ENCODE measurements at places on chromosomes 5 and 9.

DNA sequence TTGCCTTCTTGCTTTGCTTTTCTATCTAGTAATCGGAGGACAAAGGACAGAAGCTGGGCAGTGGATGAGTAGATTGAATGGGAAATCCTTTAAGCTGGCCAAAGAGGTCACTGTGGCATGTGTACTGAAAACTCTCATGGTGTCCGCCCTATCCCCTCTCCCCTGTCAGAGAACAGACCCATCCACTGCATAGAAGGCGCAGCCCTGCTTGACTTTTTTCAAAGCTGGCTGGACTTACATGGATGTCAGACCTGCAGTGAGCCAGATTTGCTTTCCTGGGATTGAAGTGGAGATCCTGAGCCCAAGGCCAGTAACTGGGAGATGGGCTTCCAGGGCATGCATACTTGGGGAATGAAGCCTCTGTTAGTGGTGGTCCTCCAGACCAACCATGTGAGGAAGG, 329.5 kb downstream of the TRPM3 start:
- DNase-seq, result no peak

DNA sequence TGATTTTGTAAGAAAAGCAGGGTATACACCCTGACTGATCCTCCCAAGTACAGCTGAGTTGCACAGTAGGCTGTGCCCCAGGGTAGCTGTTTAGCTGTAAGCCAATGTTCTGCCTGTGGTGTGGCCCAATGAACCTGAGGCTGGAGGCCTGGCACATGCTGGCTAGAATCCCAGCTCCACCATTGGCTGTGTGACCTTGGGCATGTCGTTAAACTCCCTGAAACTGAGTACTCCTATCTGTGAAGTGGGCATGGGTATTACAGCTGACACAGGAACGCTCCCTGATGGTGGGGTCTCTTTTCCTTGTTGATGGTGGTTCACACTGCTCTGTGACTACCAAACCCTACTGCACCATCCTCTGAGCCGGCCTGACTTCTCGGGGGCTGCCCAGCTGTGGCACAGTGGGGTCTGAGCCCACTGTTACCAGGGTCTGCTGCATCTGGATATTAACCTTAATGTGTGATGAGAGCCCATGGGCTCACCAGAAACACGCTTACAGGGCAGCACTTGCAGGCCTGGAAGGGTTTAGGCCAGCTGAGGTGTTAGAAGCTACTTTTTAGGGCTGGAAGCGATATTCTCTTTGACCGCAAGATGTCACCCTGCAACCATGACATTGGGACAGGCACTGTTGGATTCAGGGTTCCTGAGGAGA, 7.0 kb upstream of the GADD45G start:
- DNase-seq, result no peak

- no peak for DNase-seq
Observed at GRCh38 chr5:78974601-78975000, 10.5 kb downstream of the ARSB start.

DNA sequence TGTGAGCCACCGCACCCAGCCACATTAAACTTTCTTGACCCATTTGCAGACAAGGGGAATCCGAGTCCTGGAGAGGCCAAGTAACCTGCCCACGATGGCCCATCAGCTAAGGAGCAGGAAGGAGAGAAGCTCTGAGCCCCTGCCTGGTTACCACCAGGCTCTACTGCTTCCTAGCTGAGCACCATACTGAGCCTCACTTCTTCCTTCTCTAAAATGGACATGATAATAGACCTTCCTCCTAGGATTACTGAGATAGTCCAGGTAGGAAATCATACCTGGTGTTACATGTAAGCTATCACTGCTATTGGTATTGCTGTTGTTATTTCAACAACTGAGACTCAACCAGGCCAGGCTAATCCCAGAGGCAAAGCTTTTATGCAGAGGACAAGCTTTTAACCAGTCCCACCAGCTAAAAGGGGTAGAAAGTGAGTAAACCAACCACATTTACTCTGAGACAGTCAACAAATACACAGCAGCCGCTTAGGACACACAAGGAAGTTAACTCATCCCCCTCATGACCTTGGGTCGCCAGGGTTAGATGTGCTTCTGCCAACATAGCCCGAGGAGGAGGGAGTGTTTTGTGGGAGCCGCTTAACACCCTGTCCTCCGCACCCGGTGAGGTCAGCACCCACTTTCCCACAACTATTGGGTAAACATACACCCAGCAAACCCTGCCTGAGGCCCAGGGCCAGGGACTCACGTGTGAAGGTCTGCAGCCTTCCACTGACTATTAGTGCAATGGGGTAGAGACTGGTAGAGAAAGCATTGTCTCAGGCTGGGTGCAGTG, 20.6 kb upstream of the PTGES start:
- DNase-seq, result no peak

- DNase-seq, result no peak
Observed at GRCh38 chr5:71586052-71586940, 844 bp upstream of the MCCC2 start.

GRCh38 chr9:77751341-77752091, 103.4 kb upstream of the GNA14 start:
- DNase-seq, result no peak

DNA sequence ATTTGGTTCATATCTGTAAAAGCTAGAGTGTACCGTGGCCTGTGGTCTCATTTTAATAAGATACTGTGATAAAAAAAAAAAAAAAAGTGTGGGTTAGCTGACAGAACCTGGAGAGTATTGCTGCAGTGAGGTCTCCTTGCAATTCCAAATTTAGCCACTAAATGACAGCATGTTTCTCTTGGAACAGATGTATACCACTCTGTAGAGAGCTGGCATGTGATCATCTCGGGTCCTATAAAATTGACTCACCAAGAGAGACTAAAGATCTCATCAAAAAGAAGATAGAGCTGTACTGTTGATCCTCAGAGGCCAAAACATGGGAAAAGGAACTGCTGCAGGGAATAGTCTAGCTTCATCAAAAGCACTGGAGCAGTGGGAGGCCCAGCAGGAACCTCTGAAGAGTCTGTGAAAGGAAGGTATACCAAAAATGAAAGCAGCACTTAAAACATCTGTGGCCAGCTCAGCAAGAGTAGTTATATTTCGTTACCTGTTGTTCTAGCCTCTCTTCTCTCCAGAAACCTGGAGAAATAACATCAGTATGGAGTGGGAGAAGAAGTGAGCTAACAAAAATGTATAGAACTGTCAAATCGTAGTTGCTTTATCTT, 826.8 kb downstream of the EFNA5 start:
- DNase-seq, result no peak

DNA sequence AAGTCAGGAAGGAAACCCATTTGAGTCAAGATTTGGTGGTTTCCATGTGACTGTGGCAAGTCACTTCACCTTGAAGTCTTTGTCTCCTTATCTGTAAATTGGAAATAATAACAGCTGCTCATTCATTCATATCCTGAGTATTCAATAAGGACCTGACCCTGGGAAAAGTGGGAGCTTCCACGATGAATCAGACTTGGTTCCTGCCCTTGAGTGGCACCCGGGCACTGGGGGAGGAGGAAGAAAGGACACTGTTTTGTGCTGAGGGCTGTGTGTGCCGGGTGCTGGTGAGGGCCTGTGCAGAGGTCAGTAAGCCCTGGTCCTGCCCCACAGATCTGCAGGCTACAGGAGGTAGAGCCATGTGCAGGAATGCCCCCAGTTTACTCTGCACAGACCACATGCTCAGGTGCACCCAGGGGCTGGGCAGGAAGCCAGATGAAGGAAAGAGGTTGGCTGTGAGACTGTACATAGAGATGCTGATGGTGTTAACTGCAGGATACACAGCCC, 6.8 kb downstream of the NDST1 start:
- DNase-seq, result no peak

GRCh38 chr5:74130155-74130897, 504.3 kb downstream of the ARHGEF28 start:
- no peak for DNase-seq

GRCh38 chr9:13920557-13920956, 393.4 kb downstream of the NFIB start:
- DNase-seq, result no peak

DNA sequence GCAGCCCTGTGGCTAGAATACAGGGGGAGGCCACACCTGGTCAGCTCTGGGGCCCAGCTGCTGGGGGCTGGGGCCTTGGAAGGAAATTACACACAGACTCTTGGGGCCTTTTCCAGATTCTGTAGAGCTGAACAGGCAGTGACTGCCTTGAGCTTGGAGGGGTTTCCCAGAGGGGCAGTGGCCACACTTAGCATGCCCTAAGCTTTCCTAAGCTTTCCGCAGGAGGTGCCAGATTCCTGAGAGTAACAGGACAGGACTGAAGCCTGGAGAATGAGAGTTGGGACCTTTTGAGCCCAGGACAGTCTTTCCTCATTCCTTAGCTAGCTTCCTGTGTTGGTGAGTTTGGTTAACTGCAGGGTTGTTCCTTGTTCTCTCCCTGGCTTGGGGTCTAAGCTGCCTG, 1.4 kb downstream of the TBC1D13 start:
- no peak for DNase-seq

DNA sequence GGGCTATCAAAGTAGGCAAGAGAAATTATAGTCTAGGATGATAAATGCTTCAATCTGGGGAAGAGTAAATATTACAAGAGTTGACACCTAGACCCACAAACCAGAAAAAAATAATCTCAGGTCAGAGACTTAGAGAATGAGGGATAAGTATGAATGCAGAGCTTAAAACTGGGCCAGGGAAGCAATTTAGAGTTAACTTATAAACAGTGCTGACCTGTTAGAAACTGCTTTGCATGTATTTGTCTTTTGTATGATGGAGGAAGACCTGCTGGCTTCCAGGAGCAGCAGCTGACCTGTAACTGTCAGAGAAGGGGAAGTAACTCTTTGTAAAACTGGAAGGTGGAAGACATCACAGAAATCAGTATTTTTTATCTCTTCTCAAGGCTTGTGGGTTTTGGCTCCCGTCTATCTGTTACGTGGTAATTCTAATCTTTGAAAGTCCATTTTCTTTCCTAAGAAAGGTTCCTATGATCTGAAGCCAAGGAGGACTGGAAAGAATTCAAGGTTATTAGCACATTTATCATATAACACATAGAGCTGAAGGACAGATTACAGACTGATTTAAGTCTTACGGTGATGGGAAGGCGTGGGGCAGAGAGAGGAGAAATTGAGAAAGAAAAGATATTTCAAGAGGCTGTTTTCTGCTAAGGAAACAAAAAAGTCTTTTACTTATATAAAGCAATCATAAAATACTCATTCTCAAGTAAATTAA, 114.7 kb upstream of the ADAMTS19 start:
- no peak for DNase-seq

GRCh38 chr5:67009028-67009427, 187.6 kb downstream of the CD180 start:
- DNase-seq, result no peak

DNA sequence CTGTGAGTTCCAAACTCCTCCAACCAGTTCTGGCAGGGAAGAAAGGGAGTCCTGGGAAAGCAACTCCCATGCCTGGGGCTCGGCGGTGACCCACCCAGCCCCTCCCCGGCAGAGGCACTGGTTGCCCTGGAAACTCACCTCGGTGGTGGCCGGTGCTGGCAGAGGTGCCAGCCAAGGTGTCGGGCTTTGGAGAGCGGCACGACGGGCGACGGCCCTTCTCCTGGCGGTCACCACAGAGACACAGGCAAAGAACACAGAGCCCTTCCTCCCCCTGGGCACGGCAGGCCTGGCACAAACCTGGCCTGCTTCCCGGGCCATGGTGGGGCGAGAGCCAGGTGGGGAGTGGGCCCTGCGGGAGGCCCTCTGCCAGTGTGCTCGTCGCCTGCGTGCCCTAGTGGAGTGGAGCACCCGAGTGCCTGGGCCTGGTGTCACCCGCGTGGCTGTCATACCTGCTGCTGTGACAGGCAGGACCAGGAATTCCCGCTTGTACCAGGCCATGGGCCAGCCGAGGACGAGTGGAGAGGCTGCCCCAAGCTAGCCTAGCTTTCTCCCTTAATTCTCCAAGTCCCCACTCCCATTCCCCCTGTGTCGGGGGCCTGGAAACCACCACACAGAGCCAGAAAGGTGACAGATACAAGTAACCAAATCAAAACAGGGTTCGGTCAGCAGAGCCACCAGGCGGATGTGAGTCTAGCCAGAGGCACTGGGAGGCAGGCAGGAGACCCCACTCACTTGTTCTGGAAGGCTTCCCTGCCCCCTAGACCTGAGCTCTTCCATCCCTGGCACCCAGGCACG, 8.2 kb upstream of the RALGDS start:
- no peak for DNase-seq

GRCh38 chr5:173885475-173886010, 2.6 kb upstream of the CPEB4 start:
- DNase-seq, result no peak

DNA sequence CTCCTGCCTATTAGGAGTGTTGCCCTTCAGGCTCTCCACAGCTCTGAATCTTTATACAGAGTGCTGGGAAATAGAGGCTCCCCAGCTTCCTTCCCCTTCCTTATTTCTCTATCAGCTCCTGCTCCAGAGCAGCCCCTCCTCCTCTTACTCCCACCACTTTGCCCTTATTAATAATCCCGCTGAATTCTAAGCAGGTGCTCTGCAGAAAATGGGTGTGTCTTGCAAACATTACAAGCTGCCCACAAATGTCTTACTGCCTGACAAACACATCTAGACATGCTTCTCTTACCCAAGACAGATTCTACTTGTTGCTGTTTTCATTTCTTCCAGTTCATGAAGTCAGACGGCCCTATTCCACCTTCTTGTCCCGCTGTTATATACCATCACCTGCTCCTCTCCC, 6.4 kb downstream of the PHF24 start:
- DNase-seq, result no peak

GRCh38 chr5:9445826-9446388, 100.0 kb downstream of the SEMA5A start:
- no peak for DNase-seq

Data from stimulated activated CD8-positive, alpha-beta memory T cell treated with anti-CD3 and anti-CD28 coated beads, Interleukin-12 subunit alpha, Interleukin-12 subunit beta, amount 100 ng/mL, for 1 hour (primary cell).